ENCODE measurements at places on chromosomes 12 and 14.

GRCh38 chr12:10554756-10555481 is 49.2 kb downstream of the EIF2S3B start:
- DNase-seq = no peak

- no peak for DNase-seq
These were observed 23.0 kb downstream of the PRPF40B start for GRCh38 chr12:49646331-49646830.

GRCh38 chr12:106446419-106447092 is 89.0 kb downstream of the POLR3B start:
- no peak for DNase-seq

DNA sequence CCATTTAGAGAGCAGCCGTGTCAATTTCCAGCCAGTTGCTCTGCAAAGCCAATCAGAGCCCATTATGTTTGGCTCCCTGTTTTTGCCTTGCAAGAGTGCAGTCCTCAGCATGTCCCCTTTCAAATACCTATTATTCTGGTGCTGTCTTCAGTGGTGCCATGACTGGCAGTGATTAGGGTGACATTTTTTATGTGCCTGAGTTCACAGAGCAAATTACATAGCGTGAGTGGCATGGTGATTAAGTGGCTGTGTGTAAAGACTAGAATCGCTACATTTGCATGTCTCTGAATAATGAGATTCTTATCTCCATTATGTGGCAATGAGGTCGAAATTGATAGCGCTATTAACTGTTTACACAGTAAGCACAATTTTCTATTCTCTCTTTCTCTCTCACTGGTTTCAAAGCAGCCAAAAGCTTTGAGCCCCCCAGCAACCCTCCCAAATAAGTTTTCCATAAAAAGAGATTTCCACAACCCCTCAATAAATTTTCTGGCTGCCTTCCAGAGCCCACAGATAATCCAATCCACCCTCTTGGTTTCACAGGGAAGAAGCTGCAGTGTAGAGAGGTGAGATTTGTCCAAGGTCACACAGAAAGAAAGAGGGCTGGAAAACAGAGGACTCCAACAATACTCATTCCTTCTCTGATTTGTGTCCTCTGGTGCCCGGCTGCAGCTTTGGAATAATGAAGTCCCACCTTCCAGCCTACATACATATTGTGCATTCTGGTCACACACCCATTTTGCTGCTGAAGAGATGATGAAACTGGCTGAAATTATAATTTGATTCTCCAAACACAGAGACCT is 58.8 kb upstream of the NUDT4 start:
- no peak for DNase-seq

- no peak for DNase-seq
These were observed 87.2 kb downstream of the SCN8A start for GRCh38 chr12:51678086-51678724.

DNA sequence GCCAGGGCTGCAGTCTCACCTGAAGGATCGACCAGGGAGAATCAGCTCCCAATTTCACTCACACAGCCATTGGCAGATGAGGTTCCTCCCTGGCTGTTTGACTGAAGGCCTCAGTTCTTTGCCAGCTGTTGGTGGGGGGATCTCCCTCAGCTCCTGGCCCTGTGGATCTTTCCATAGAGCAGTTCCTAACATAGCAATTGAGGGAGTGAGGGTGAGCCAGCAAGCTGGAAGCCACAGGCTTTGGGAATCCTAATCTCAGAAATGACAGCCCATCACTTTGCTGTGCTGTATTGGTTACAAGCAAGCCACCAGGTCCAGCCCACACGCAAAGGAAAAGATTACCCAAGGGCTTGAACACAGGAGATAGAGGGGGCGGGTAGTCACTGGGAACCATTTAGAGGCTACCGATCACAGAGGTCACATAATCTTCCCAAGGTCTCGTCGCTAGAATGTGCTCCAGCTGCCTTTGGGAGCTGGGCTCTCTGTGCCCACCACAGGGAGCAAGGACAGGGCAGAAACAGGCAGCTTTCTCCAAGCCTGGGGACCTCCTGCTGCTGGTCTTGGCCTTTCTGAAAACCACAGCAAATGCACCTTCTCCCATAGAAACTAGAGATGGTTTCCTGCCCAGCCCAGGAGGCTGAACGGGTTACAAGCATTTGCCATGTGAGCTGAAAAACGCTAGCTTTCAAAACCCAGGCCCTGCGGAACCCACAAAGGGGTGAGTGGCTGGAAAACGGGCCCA is 4.6 kb upstream of the OTUB2 start:
- no peak for DNase-seq

DNA sequence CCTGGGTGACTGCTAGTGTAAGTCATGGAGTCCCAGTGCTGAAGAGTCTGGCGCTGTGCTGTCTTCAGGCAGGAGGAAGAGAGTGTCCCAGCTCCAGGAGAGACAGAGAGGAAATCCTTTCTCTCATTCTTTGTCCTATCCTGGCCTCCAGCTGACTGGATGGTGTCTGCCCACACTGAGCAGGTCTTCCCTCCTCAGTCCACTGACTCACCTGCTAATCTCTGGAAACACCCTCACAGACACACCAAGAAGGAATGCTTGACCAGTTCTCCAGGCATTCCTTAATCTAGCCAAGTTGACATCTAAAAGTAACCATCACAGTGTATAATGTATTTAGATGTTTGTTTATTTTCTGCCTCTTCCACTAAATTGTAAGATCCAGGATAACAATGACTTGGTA is 53.9 kb downstream of the EMP1 start:
- no peak for DNase-seq

DNA sequence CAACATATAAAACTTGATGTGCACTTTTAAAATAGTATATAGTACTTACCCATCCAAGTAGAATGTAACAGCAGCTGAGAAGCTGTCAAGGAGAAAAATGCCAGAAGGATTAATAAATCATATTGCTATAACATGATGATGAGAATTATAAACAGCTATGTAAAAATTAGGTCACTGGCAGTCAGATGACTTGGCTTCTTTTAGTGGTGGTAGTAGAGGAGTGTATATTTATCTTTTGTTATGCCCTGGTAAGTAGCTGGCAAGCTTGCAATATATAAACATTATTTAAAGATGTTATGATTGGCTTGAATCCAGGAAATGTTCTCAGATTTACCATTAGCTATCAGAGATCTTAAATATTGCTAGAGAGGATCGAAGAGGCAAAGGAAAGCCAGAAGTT is 471.0 kb upstream of the MGAT4C start:
- no peak for DNase-seq
